Memory B cell (primary cell): ENCODE measurements at places on chromosomes 1 and 21.
A peak's percentile ranks its signal among the peaks of the same experiment; 100 is the strongest.

- no peak overlapping the region for H3K27ac ChIP-seq
- no peak overlapping the region for H3K4me3 ChIP-seq
- peaks cover 2% of the 10 kb centered on the region for H3K4me1 ChIP-seq
- peaks cover 12% of the 10 kb centered on the region for H3K27me3 ChIP-seq
- DNase-seq = no peak
- no peaks in the 10 kb centered on the region for H3K36me3 ChIP-seq
Observed at GRCh38 chr1:8294170-8294697, 23.7 kb upstream of the SLC45A1 start.

GRCh38 chr1:24867084-24867870 is 62.8 kb downstream of the RUNX3 start:
- H3K27ac ChIP-seq = no peak overlapping the region

GRCh38 chr1:86695400-86695799 is 9.0 kb upstream of the SH3GLB1 start:
- no peak overlapping the region for H3K27ac ChIP-seq
- H3K36me3 ChIP-seq = no peaks in the 10 kb centered on the region
- no peaks in the 10 kb centered on the region for H3K27me3 ChIP-seq
- peaks cover 2% of the 10 kb centered on the region for H3K4me1 ChIP-seq

DNA sequence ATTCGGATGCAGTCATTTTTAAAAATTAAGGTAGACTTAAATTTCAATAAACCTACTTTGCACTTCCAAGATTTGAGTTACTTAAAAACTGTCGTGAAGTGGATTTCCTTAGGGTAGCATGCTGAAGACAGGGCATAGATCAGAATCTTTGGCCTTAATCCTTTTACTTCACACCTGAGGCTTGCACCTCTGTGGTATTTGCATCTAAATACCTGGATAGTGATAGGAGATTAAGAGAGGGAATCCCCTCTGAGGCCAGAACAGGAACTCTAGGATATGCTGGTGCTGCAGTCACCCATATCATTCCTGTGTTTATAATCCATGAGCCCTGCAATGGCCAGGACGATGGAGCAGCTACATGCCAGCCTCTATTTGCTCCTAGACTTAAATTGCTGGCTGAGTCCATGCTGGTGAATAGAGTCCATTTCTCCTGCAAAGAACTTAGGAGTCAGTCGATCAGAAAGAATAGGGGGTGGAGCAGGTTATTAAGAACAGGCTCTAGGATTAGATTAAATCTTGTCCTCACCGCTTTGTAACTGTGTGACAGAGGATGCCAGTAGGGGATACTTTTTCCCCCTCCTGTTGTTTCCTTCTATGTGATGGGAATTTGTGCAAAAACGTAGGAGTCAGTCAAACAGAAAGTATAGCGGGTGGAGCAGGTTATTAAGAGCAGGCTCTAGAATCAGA is 333.6 kb downstream of the DUSP10 start:
- H3K27ac ChIP-seq = no peak overlapping the region
- peaks cover under 1% of the 10 kb centered on the region for H3K27me3 ChIP-seq
- H3K4me1 ChIP-seq = no peaks in the 10 kb centered on the region
- no peak for DNase-seq
- no peaks in the 10 kb centered on the region for H3K36me3 ChIP-seq

DNA sequence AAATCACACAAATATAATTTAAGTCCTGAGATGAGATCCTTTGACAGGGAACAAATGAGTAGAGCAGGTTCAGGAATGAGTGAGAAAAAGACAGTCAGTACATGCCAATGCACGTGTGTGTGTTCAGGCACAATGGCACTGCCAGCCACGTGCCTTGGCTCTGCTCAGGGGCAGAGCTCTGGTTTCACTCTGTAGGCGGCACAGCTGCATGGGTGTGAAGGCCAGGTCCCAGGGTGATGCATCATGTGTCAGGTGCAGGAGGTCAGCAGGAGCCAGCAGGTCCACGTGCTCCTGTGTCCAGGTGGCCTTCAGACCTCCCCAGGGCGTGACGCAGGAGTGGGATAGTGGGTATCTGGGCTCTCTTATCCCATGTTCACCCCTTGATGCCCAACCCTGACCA is 386.1 kb downstream of the KCNH1 start:
- H3K27ac ChIP-seq = no peak overlapping the region
- peaks cover 6% of the 10 kb centered on the region for H3K27me3 ChIP-seq
- no peaks in the 10 kb centered on the region for H3K36me3 ChIP-seq
- H3K4me3 ChIP-seq = no peak overlapping the region

DNA sequence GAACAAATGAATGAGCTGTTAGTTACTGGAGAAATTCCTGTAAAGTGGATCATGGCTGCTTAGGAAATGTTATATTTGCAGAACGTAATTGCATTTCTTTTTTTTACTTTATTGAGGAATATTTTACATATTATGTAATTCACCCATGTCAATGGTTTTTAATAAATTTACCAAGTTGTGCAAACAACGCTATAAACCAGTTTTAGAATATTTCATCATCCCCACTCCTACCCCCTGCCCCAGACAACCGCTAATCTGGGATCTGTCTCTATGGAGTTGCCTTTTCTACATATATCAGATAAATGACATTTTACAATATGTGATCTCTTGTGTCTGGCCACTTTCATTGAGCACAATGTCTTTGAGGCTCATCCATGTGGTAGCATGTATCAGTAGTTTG is 4.3 kb upstream of the IFFO2 start:
- peak overlapping the region; percentile 1 for H3K27ac ChIP-seq
- H3K27me3 ChIP-seq = peaks cover 5% of the 10 kb centered on the region
- H3K36me3 ChIP-seq = no peaks in the 10 kb centered on the region
- no peak overlapping the region for H3K4me3 ChIP-seq
- no peak for DNase-seq

DNA sequence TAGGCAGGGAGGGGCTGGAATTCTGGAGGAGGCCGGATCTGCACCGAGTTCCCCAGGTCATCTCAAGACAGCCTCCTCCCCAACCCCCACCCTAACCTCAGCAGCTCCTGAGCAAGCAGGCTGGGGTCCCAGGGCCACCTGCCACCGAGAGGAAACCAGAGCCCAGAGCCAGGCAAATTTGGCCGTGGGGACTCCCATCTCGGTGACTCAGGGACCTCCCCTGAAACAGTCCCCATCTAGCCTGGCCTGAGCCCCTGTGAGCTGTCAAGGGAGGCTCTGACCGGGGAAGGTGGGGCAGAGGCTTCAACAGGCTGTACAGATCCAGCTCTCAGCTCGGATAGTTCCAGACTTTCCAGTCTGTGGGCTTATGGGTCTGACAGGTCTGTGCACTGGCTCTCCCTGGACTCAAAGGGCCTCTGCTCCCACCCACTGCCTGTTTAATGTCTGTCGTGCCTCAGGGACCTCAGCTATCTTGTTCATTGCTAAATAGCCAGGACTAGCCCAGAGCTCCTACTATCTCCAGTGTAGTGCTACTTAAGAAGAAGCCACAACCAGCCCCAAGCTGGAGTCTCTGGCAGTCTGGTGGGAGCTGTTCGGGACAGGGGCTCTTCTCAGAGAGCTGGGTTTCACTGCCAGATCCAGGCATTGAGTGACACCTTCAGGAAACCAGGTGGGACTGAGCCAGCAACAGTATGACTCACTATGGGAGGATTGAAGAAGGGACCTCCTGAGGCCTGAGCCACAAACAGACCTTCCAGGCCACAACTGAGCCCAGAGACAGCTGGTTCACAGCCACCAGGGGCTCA is 25.6 kb downstream of the MATN1 start:
- peaks cover under 1% of the 10 kb centered on the region for H3K4me1 ChIP-seq
- H3K36me3 ChIP-seq = no peaks in the 10 kb centered on the region
- DNase-seq = no peak
- H3K27ac ChIP-seq = no peak overlapping the region
- H3K27me3 ChIP-seq = peaks cover 9% of the 10 kb centered on the region
- H3K4me3 ChIP-seq = no peak overlapping the region

GRCh38 chr1:36135330-36135667 is 10.3 kb upstream of the COL8A2 start:
- H3K27ac ChIP-seq = no peak overlapping the region
- H3K27me3 ChIP-seq = no peaks in the 10 kb centered on the region
- peaks cover 18% of the 10 kb centered on the region for H3K36me3 ChIP-seq
- no peaks in the 10 kb centered on the region for H3K4me1 ChIP-seq
- no peak for DNase-seq
- no peak overlapping the region for H3K4me3 ChIP-seq

- no peaks in the 10 kb centered on the region for H3K36me3 ChIP-seq
- peaks cover 12% of the 10 kb centered on the region for H3K4me1 ChIP-seq
- H3K27ac ChIP-seq = peak overlapping the region; percentile 32
Observed at GRCh38 chr1:83999316-83999819, 436 bp upstream of the TTLL7 start.

GRCh38 chr1:208149776-208150514 is 94.2 kb downstream of the PLXNA2 start:
- DNase-seq = no peak
- peaks cover 7% of the 10 kb centered on the region for H3K27me3 ChIP-seq
- no peak overlapping the region for H3K4me3 ChIP-seq
- H3K27ac ChIP-seq = no peak overlapping the region

- peaks cover 23% of the 10 kb centered on the region for H3K27me3 ChIP-seq
- peaks cover 1% of the 10 kb centered on the region for H3K36me3 ChIP-seq
- H3K4me3 ChIP-seq = no peak overlapping the region
- DNase-seq = peak; percentile 14
- H3K27ac ChIP-seq = no peak overlapping the region
Observed at GRCh38 chr1:11563560-11564069, 84.7 kb downstream of the DISP3 start.

- peaks cover 6% of the 10 kb centered on the region for H3K27me3 ChIP-seq
- DNase-seq = no peak
- no peak overlapping the region for H3K4me3 ChIP-seq
- no peaks in the 10 kb centered on the region for H3K4me1 ChIP-seq
Observed at GRCh38 chr1:62355095-62355494, 35.9 kb upstream of the KANK4 start.

GRCh38 chr1:173475564-173476196 is 1.5 kb upstream of the PRDX6 start:
- H3K27ac ChIP-seq = no peak overlapping the region
- no peaks in the 10 kb centered on the region for H3K27me3 ChIP-seq
- H3K4me3 ChIP-seq = peak overlapping the region; percentile 55
- H3K4me1 ChIP-seq = peaks cover 42% of the 10 kb centered on the region

DNA sequence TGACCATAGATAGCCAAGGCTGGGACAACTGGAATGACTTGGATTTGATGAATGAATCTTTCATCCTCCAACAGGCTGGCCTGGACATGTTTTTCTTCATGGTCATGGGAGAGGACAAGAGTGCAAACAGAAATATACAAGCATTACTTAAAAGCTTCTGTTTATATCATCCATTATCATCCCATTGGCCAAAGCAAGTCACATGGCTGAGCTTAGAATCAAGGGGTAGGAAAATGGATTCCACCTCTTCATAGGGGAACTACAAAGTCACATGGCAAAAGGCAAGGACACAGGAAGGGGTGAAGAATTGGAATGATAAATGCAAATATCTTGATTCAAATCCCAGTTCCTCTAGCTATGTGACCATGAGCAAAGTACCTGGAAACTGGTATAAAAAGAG is 90.2 kb upstream of the BARHL2 start:
- peaks cover 2% of the 10 kb centered on the region for H3K4me1 ChIP-seq
- peaks cover 11% of the 10 kb centered on the region for H3K27me3 ChIP-seq
- H3K36me3 ChIP-seq = peaks cover 2% of the 10 kb centered on the region
- DNase-seq = no peak
- no peak overlapping the region for H3K27ac ChIP-seq

DNA sequence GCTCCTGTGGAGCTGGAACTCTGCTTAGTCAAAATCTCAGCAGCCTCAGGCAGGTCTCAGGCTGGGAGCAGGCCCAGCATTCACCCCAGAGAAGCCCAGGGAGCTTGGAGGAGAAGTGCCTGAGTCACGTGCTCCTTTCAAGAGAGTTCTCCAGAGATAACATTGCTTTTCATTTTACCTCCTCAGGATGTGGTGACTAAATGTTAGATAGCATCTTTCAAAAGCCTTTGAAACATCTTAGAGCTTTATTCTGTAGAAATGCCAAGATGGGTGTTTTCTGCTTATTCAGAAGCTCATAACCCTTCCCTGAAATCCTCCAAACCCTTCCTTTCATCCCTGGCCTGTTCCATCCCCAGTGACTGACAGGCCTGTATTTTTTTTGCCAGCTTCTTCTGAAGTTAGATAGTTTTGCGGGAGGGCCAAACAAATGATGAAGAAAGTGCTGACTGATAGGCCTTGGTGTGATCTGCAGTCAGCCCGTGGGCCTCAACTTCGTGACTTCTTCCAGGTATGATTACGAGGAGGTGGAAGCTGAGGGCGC is 58.0 kb downstream of the PGM1 start:
- H3K36me3 ChIP-seq = peaks cover 50% of the 10 kb centered on the region
- H3K27me3 ChIP-seq = no peaks in the 10 kb centered on the region
- no peak for DNase-seq
- H3K4me1 ChIP-seq = no peaks in the 10 kb centered on the region
- no peak overlapping the region for H3K4me3 ChIP-seq
- no peak overlapping the region for H3K27ac ChIP-seq

- H3K27me3 ChIP-seq = no peaks in the 10 kb centered on the region
- no peak overlapping the region for H3K27ac ChIP-seq
- no peaks in the 10 kb centered on the region for H3K36me3 ChIP-seq
- no peak overlapping the region for H3K4me3 ChIP-seq
- no peak for DNase-seq
Observed at GRCh38 chr21:16086936-16087335, 357.2 kb downstream of the USP25 start.

DNA sequence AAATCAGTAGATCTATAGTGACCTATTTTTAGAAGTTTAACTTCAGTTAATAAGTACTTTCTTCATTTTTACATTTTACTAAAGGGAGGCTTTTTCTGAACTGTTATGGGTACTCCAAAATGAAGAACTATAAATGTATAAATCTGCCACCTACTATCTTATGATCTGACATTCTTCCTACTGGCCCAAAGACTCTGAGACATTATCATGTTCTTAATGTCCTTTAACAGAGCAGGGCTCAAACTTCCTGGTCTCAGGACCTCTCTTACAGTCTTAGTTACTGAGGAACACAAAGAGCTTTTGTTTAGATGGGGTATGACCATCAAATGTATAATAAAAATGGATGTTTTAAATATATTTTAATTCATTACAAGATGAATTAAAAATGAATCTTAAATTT is 8.9 kb downstream of the TRIM33 start:
- no peak overlapping the region for H3K27ac ChIP-seq
- no peaks in the 10 kb centered on the region for H3K27me3 ChIP-seq
- DNase-seq = no peak

- DNase-seq = no peak
- no peak overlapping the region for H3K27ac ChIP-seq
- peaks cover 2% of the 10 kb centered on the region for H3K27me3 ChIP-seq
- no peaks in the 10 kb centered on the region for H3K4me1 ChIP-seq
- no peaks in the 10 kb centered on the region for H3K36me3 ChIP-seq
- no peak overlapping the region for H3K4me3 ChIP-seq
Observed at GRCh38 chr1:65764052-65764451, 28.6 kb upstream of the PDE4B start.

DNA sequence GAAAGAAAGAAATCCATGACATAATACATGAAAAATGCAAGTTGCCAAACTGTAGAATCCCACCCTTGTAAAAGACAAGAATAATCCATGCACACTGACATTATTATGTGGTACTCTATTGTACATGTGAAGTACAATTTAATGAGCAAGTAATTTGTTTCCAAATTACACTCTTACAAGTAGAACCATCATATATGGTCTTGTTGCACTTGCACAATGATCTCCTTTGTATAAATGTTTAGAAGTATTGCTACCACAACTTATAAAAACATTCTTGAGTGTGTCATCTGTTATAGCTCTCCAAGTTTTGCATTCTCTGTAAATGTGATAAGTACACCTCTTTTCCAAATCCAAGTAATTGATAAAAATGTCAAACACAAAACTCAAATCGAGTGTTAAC is 29.1 kb upstream of the ZNF281 start:
- peaks cover 4% of the 10 kb centered on the region for H3K4me1 ChIP-seq
- DNase-seq = no peak
- no peaks in the 10 kb centered on the region for H3K36me3 ChIP-seq
- H3K27me3 ChIP-seq = no peaks in the 10 kb centered on the region
- H3K4me3 ChIP-seq = no peak overlapping the region
